SK-MEL-5 (cell line): ENCODE measurements at places on chromosomes 11 and 22. TPM values are rescaled to one million over a fixed set of nuclear protein-coding genes. Genes with fewer than 3 reads are reported as not detected.
A peak's percentile ranks its signal among the peaks of the same experiment; 100 is the strongest.

DNA sequence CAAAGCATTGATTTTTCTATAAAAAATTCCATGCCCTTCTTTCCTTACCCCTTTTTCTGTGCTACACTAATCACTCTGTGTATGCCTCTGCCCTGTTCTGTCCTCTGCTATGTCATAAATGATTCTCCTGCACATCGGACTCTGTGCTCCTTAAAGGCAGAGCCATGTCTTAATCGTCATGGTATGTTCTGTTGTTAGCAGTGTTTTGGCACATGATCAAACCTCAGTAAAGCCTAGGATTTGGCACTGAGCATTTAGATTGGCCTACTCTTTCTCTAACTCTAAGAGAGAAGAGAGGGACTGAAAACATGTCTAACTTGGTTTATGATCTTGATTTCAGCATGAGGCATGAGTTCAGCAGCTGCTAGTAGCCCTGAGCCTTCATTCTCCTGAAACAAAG, 266.9 kb downstream of the AASDHPPT start:
- no peak for DNase-seq

DNA sequence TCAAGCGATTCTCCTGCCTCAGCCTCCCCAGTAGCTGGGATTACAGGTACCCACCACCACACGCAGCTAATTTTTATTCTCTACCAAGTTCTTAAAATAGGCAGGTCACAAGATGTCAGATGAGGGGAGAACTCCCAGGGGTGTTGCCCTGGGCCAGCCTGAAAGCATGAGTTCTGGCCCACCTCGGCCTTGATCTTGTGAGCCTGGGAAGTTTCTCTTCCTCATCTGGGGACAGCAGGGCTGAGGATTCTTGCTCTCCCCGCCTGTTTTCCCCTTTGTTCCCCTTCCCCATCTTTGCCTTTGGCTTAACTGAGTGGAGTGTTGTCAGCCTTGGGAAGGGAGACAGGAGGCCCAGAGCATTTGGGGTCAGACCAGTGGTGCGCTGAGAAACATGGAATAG, 3.5 kb downstream of the PDXP start:
- no peak for DNase-seq

DNA sequence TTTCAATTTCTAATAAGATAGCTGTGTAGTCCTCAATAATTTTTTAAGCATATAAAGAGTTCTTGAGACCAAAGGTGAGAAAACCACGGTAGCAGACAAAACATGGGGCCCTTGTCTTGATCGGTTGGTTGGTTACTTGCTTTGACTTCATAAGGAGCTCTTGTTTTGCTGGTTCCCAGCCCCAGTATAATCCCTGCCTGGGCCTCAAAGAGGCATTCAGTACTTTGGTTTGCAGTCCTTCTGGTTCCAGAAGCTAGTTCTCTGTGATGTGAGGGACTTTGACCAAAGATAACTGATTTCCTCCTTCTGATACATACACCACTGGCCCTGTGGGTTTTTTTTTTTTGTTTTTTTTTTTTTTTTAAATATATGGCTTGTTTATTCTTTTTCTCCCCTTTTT, 17.1 kb downstream of the MARK2 start:
- DNase-seq = peak; percentile 53

DNA sequence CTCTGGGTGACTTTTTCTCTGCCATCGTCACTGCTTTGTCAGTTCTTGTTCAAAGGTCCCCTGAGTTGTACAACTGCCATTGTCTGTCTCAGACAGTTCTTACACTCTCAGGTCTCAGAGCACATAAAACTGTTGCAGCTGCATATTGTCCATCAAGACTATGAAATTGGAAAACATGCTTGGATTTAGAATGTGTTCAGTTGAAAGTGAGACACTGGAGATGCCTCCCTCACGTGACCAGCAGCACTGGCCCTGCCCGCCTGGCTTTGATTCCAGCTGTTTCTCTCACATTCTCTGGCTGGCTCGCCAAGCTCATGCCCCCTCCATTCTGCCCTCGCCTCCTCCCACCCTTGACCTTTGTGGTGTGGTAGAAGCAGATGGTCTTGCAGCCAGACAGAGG, 244.2 kb downstream of the NTM start:
- DNase-seq = no peak

GRCh38 chr11:79084382-79084781, 356.4 kb downstream of the TENM4 start:
- no peak for DNase-seq

DNA sequence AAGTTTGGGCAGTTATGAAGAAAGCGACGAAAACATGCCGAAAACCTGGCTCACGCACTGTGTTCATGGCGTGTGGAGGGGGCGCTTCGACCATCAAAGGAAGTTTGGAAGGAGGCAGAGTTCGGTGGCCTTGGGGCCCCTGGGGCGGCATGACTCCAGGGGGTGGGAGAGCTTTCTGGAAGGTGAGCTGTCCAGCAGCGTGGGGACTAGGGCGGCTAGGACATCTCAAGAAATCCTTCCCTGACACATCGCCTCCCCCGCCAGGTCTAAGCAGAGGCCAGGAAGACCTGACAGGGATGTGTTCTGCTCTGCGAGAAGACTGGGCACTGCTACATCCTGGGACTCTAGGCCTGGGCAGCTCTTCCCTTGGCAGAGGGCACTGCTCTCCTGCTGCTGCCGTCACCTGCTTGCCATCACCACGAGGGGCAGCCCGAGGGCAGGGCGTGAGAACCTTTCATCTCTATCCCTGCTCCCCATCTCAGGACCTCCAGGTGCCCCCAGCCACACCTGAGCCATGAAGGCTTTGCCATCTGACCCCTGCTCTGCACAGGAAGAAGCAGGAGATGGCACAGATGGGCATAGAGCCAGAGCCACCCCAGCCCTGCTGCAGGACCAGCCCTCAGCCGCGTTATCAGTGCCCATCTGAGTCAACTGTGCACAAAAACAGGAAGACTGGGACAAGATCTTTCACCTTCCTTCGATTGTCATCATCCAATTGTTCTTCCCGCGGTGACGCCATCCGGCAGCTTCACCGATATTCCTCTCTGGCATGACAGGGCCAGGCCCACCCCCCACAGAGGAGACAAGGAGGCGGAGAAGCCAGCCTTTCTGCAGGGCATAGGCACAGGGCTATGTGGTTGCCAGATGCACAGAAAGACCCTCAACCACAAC, 12.7 kb downstream of the LINC01488 start:
- DNase-seq = no peak

GRCh38 chr22:36425977-36426523, 38.3 kb upstream of the MYH9 start:
- peak; percentile 51 for DNase-seq

- DNase-seq = no peak
These were observed 1.8 kb downstream of the CDC42EP2 start for GRCh38 chr11:65316227-65317024.

GRCh38 chr11:112835591-112836255, 125.5 kb upstream of the NCAM1 start:
- no peak for DNase-seq

DNA sequence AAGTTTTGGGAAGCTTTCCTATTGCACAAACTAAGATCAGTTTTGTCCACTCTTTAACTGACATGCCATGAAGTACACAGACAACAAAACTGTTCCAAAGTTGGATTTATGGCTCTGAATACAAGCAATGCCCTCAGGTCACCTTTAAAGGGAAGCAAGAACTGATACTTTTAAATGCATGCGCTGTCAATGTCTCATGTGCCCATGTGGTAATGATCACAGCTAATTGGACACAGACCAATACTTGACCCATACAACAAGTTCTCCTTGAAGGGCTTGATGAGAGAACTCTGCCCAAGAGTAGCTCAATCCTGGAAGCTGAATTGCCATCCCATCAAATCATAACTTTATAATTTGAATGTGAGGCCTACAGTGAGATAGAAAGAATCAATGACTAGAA, 624.9 kb downstream of the ETS1 start:
- no peak for DNase-seq

DNA sequence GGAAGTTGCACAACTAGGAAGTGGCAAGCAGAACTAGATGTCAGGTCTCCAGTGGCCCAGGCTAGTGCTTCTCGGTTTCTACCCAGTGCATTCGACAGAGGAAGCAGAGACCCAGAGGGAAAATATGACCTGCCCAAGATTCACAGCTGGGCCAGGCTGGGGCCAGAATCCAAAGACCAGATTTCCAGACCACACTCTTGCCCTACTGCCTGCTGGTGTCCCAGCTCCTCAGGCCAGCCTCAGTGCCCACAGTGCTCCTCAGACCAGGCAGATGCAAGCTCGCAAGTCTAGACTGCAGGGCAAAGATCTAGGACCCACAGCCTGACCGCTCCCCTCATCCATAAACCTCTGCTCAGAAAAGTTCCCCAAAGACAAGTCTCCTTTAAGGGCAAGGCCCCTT, 262.6 kb downstream of the BUD13 start:
- DNase-seq = no peak

- no peak for DNase-seq
These were observed 52.1 kb downstream of the LHFPL7 start for GRCh38 chr22:24894220-24894975.

DNA sequence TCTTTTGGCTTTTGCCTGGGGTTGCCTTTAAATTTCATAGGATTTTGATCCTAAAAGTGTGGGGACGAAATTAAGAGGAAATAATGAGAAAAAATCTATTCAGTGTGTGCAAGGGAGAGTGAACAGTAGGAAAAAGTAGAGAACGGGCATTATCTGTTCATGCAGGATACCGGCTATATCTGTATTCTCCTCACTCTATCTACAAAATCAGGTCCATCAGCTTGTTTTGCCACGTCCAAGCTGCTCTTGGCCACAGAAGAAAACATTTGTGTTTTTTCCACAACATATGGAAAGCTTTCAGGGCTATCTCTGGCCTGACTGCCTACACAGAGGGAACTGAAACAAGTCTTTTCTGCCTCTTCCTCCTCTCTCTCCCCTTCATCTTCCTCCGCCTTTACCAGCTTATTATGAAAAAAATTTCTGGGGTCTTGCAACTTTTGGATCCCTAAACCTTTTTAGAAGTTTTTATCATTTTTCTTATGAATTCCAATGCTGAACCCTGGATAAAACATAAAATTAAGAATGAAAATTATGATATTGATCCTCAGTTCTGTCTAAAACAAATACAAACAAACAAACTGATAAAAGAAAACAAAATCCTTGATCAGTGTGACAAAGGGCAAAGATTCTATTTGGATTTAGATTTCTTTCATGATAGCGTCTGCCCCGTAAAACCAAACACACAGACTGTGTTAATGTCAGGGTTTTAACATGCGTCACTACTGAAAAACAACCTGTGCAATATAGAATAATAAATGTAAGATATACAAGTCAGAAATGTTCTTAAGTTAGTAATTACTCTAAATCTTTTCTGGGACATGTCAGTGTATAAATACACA, 219.7 kb downstream of the CNTN5 start:
- no peak for DNase-seq

DNA sequence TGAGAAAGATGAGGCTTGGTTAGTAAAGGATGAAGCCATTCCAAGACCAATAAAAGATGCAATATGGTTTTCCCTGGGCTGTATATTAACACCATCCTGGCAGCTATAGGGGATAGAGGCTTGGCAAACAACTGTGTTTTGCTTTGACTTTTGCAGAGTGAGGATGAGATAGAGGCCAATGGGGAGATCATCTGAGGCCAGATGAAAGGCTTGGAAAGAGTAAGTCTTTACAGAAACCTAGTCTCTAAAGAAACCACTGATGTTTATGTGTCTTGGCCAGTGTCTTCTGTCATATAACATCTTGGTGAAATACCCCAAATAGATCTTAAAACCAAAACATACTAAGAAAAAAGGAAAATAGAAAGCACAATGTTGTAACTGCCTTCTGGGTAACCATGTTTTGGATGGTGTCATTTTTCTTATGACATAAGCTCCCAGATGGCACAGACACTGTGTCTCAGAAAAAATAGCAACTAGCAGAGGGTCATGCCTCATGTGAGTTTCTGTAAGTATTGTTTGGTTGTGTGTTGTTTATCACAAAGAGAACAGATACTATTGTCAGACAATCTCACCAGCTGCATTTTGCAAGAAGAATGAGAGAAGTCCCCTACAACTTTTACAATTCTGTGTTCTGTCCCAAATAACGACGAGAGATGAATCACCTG, 305.4 kb downstream of the ST3GAL4 start:
- DNase-seq = no peak

GRCh38 chr11:36411202-36411640, 98.9 kb downstream of the TRAF6 start:
- DNase-seq = no peak

- DNase-seq = no peak
These were observed 8.9 kb upstream of the APOBEC3G start for GRCh38 chr22:39068033-39068785.

- DNase-seq = no peak
These were observed 18.3 kb downstream of the SLC5A12 start for GRCh38 chr11:26703411-26704191.

GRCh38 chr11:134071306-134071705, 2.4 kb downstream of the JAM3 start:
- no peak for DNase-seq

DNA sequence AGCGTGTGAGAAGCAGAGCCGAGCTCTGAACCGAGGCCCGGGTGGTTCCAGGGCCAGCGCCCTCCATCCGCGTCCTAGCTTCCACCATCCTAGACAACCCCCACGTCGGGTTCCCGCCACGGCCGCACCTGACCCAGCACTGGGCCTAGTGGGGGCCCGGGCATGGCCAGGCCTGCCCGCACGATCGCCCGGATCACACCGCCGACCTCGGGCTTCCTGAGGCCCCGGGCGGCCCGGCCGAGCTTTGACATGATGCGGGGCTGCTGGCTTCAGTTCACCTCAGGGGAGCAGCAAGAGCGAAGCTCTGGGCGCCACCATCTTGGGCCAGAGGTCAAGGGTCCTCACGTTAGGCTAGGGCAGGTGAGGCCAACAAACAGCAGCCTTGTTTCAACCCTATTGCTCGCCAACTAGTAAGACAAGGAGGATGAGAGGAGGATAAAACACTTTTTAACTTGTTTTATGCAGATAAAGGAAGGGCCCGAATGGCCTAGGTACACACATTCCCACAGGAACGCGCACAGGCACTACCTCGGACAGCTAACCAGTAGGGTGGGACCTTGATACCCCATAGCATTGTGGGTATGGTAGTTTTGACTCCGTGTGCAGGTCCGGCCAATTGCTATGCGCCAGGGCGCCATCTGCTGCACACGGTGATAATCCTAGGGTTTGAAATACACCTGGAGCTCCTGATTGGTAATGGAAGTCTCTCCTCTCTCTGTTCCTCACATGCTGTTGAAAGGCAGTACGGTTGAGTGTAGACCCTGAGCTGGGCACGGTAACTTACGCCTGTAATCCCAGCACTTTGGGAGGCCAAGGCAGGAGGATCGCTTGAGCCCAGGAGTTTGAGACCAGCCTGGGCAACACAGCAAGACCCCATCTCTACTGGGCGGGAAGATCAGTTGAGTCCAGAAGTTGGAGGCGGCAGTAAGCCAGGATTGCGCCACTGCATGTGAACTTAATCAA, at the start of gene MRPL11:
Gene MRPL11, minus strand, starts transcription at position 345 of the 963 bp plus-strand sequence. Its CDS starts 94 bp downstream, at position 251.
- peak; percentile 91 for DNase-seq

GRCh38 chr11:106581399-106581798, 436.9 kb downstream of the GUCY1A2 start:
- no peak for DNase-seq

Gene MUC5AC
- total RNA-seq = not detected in 2 replicates

Gene CEP126
- total RNA-seq = 0.26 and 0.35 TPM in 2 replicates

Gene CARD18
- total RNA-seq = not detected in 2 replicates

Gene CRYBB2
- not detected in 2 replicates for total RNA-seq

Gene GUCY1A2
- total RNA-seq = 0.27 and 0.34 TPM in 2 replicates

Gene DMC1
- 0.45 TPM in 1 of 2 replicates, not detected in the other for total RNA-seq

Gene ETS1
- 66.6 and 66.7 TPM in 2 replicates for total RNA-seq

Gene EMID1
- 3.4 and 3.7 TPM in 2 replicates for total RNA-seq

Gene FAM111B
- 6.8 and 7.2 TPM in 2 replicates for total RNA-seq

Gene FKBP2
- 78.1 and 107 TPM in 2 replicates for total RNA-seq

Gene SNX15
- total RNA-seq = 6.2 and 7.4 TPM in 2 replicates
